ENCODE measurements at places on chromosomes 5 and 9. TPM values are rescaled to one million over a fixed set of nuclear protein-coding genes. Genes with fewer than 3 reads are reported as not detected.

IFNA8 gene
- total RNA-seq, result not detected

TMC1 gene
- 0.74 TPM for total RNA-seq

IFT74 gene
- total RNA-seq, result 12.1 TPM

PCDHGB6 gene
- 2.9 TPM for total RNA-seq

STRBP gene
- total RNA-seq, result 11.4 TPM

SPAAR gene
- total RNA-seq, result 3.2 TPM

SOX30 gene
- 0.09 TPM for total RNA-seq

INSL4 gene
- not detected for total RNA-seq

HRH2 gene
- not detected for total RNA-seq

EIF4E1B gene
- not detected for total RNA-seq

CCNI2 gene
- total RNA-seq, result 0.51 TPM

SLC27A4 gene
- total RNA-seq, result 34.5 TPM

MYMK gene
- total RNA-seq, result not detected

DNAI1 gene
- total RNA-seq, result not detected

SPINK13 gene
- total RNA-seq, result not detected

GCNT4 gene
- total RNA-seq, result 0.19 TPM

PCDHGA9 gene
- total RNA-seq, result 3.6 TPM

WDR31 gene
- 0.17 TPM for total RNA-seq

NSG2 gene
- 0.05 TPM for total RNA-seq

SLIT3 gene
- not detected for total RNA-seq

NOXA1 gene
- 2.6 TPM for total RNA-seq

IFNA21 gene
- not detected for total RNA-seq

RASEF gene
- total RNA-seq, result 0.17 TPM

SPOCK1 gene
- total RNA-seq, result 7.0 TPM

ZDHHC11B gene
- not detected for total RNA-seq

GABBR2 gene
- total RNA-seq, result 0.68 TPM

SNAPC4 gene
- 10.2 TPM for total RNA-seq

RGS7BP gene
- total RNA-seq, result 0.17 TPM

ARSI gene
- 0.68 TPM for total RNA-seq

FAM153A gene
- not detected for total RNA-seq

NCS1 gene
- 12.3 TPM for total RNA-seq

HTR4 gene
- total RNA-seq, result not detected

CARD19 gene
- total RNA-seq, result 74.4 TPM

TAF11L2 gene
- not detected for total RNA-seq

ABO gene
- total RNA-seq, result under 0.01 TPM

PCDHB12 gene
- total RNA-seq, result 0.68 TPM

TMEM232 gene
- 0.37 TPM for total RNA-seq

QRFP gene
- total RNA-seq, result not detected

BTNL8 gene
- total RNA-seq, result 0.19 TPM

MLANA gene
- not detected for total RNA-seq
